SK-N-SH treated with all-trans-retinoic acid at 6 μM for 48 hours (cell line): ENCODE measurements at places on chromosomes 3 and 15.

DNA sequence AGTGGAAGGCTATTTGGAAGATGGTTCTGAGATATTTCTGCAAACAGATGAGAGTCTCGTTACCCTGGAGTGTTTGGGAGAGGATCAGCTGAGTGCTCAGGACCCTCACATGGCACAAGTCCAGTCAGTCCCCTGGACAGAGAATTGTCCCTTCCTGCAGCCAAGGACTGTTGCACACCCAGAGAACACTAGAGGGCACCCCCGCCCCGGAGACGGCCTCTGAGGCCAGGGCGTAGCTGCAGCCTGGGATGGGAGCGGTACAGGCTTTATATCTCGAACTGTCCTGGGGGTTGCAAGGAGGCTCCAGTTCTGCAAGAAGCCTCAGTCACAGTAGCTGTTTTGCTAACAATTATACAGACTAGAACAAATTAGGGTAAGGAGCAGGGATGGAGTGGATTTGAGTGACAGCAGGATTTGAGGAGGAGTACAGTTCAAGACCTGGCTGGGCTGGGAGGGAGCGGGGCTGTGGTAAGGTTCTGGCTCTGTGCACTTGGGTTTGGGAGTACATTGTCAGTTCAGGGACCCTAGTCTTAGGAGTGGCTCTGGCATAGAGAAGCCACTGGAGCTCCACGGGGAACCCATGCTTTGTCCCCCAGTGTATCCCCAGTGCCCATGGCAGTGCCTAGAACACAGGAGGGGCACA lies 67.6 kb upstream of the HACD2 start:
- peak; percentile 88 for ATAC-seq

- no peak for ATAC-seq
These were observed 476.0 kb upstream of the ONECUT1 start for GRCh38 chr15:53266176-53266575.

DNA sequence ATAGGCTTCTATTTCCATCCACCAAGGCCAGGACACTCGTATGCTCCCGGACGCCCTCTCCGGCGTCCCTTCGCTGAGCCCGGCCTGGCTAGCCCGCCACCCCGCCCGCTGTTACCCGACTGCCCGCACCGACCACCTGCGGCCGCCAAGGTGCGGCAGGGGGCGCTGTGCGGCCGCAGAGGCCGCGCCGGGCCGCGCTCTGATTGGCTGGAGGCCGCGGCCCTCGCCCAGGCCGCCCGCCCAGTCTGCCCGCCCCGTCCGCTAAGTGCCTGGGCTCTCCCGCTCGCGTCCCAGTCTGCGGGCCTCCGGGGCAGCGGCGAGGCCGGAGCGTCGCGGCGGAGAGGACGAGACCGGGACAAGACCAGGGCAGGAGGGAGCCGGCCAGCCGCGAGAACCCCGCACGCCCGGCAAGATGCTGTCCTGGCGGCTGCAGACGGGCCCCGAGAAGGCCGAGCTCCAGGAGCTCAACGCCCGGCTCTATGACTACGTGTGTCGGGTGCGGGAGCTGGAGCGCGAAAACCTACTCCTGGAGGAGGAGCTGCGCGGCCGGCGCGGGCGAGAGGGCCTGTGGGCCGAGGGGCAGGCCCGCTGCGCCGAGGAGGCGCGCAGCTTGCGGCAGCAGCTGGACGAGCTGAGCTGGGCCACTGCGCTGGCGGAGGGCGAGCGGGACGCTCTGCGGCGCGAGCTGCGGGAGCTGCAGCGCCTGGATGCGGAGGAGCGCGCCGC lies at the start of gene SYNM:
SYNM (plus strand) TSS at position 293 of the 726 bp plus-strand sequence; CDS start at position 413, 120 bp downstream.
- peak; percentile 89 for ATAC-seq

DNA sequence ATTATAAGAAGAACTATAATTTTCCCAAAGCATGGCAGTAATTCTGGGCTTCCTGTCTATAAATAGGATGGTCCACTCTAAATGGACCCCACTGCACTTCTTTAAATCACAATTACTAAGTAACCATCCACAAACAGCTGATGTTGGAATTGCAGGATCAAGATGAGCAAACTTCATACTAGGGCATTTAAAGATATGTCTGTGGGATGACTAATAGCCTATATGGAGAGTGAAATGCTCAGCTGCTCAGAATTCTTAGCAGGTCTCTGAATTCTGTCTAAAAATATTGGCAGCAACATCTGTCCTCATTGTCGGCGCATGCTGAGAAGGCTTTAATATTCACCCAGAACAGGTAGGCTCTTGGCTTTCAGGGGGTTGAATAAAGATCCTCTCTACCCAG lies 140.4 kb downstream of the SATB1 start:
- no peak for ATAC-seq

GRCh38 chr15:95471690-95472086 lies 858.8 kb upstream of the NR2F2 start:
- ATAC-seq: no peak

- ATAC-seq: no peak
These were observed 750.6 kb downstream of the AGBL1 start for GRCh38 chr15:86830304-86830703.

- ATAC-seq: no peak
These were observed 4.9 kb upstream of the CHSY1 start for GRCh38 chr15:101256757-101257156.

DNA sequence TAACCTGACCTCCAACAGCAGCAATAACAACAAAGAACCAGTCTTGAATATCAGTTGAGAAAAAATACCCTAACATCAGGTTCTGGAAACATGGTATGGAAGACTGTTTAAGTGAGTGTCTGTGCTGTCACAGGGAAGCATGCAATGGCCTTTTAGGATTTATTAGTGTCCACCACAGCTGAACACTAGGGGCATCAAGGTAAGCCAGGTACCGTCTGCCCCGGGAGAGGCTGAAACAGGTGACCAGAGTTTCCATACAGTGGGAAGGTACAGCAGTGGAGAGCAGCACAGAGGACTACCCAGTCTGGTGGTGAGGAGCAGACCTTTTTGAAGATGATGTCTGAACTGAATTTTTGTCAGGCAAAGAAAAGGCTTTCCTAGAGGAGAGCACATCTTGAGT lies 18.4 kb downstream of the ZDHHC23 start:
- ATAC-seq: no peak

GRCh38 chr15:100922192-100923040 lies 3.3 kb downstream of the LRRK1 start:
- no peak for ATAC-seq

DNA sequence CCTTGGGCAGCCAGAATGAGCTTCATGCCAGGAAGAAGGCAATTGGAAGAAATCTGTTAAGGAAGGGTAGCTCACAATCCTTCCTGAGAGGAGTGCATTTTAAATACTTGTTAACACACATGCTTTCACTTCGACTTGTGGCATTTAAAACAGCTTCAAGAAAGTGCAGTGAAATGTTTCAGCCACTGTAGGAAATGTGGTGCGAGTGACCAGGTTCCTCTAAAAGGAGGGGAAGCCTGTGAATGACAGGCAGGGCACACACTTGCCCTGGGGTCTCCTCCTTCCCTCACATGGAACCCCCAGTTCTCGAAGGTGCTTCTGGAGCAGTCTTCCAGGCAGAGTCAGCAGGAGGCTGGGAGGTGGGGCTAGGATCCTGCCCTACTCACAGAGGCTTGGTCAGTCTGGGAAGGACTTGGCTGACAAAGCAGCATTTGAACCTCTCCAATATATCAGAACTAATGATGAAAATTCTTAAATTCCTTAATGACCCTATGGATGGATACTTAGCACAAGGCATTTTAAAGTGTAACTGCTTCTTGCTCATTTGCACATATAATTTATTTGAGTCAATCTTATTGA lies 358.6 kb downstream of the CHST2 start:
- no peak for ATAC-seq

- ATAC-seq: peak; percentile 24
These were observed 95.2 kb downstream of the WDR76 start for GRCh38 chr15:43922021-43922420.

- ATAC-seq: no peak
These were observed 124.2 kb downstream of the GHSR start for GRCh38 chr3:172323894-172324610.

GRCh38 chr3:184740509-184741258 lies 28.8 kb upstream of the MAGEF1 start:
- peak; percentile 57 for ATAC-seq

- ATAC-seq: no peak
These were observed 1057.5 kb upstream of the CFAP20DC start for GRCh38 chr3:60107275-60107674.

GRCh38 chr3:80190051-80190450 lies 422.3 kb upstream of the ROBO1 start:
- ATAC-seq: peak; percentile 96

- ATAC-seq: no peak
These were observed 1.7 kb downstream of the SYNM start for GRCh38 chr15:99106417-99107220.

- no peak for ATAC-seq
These were observed 86.1 kb downstream of the LIPC start for GRCh38 chr15:58517682-58518525.

- no peak for ATAC-seq
These were observed 47.7 kb downstream of the CYP11A1 start for GRCh38 chr15:74319596-74320351.

- no peak for ATAC-seq
These were observed 20.5 kb upstream of the LMOD3 start for GRCh38 chr3:69142797-69143454.

DNA sequence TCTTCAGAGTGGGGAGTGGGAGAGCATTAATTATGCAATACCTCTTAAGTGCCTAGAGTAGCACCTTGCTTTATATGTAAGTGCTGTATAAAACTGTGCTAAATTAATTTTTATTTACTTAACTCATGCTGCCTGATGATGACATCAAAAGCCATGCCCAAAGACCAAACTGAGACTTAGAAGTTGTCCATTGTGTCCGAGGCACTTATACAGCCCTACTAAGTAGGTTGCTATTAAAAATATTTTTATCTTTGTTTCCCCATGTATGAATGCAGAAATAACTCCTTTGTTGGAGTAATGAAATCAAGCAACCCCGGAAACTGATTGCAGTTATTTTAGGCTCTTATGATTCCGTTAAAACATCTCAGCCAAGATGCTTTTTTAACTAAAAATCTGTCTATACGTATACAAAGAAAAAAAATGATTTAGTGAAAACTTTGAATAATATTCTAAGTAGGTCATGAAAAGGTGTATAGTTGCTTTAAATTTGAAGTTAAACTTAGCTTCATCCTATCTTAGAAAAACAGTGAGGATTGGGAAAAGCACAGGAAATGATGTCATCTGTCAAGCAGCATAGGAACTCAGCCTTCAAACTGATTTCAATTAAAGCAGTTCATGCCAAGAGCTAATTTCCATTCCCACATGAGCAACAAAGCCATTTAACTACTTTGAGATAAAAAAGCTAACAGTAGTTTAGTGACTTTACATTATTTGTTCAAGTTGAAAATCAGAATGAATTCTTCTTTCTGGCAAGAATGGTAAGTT lies 43.0 kb downstream of the FBN1 start:
- ATAC-seq: peak; percentile 76

- ATAC-seq: no peak
These were observed 3.7 kb upstream of the WDR82 start for GRCh38 chr3:52281981-52282801.

GRCh38 chr3:112818289-112818688 lies 28.4 kb downstream of the CD200R1L start:
- ATAC-seq: no peak

GRCh38 chr3:27325419-27325818 lies 43.8 kb downstream of the NEK10 start:
- peak; percentile 16; the same call in 1 of the 3 replicates for ATAC-seq

DNA sequence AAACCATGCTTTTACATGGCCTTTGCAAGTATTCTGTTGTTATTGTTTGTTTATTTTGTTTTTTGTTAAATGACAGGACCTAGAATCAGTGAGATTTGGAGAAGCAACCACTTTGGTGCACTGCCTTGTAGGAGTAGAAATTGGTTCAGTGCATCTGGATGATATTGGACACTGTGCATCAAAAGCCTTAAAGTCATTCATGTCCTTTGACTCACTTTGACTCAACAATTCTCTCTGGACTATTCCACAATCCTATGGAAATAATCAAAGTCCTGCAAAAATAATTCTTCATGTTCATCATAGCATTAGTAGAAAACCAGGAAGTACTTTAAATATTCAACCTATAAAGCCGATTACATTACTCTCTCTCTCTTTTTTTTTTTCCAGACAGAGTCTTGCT lies 224.8 kb downstream of the ABHD5 start:
- no peak for ATAC-seq

DNA sequence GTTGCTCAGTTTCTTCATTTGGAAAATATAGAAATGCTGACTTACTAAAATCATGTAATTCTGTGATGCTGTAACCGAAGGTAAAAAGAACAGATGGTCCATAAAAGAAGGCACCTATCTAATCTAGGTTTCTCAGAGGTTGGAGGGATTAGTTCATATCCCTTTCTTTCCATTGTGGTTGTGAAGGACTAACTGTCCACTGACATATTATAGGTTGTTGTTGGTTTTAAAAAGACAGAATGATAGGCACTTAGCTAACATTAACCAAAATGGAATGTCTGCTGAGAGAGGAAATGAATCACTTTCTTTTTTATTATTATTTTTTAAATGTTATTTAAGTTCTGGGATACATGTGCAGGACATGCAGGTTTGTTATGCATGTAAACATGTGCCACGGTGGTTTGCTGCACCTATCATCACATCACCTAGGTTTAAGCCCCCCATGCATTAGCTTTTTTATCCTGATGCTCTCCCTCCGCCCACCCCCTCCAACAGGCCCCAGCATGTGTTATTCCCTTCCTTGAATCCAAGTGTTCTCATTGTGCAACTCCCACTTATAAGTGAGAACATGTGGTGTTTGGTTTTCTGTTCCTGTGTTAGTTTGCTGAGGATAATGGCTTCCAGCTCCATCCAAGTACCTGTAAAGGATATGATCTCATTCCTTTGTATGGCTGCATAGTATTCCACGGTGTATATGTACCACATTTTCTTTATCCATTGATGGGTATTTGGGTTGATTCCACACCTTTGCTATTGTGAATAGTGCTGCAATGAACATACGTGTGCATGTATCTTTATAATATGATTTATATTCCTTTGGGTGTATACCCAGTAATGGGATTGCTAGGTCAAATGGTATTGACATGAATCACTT lies 45.8 kb downstream of the ALDH1A2 start:
- ATAC-seq: no peak

DNA sequence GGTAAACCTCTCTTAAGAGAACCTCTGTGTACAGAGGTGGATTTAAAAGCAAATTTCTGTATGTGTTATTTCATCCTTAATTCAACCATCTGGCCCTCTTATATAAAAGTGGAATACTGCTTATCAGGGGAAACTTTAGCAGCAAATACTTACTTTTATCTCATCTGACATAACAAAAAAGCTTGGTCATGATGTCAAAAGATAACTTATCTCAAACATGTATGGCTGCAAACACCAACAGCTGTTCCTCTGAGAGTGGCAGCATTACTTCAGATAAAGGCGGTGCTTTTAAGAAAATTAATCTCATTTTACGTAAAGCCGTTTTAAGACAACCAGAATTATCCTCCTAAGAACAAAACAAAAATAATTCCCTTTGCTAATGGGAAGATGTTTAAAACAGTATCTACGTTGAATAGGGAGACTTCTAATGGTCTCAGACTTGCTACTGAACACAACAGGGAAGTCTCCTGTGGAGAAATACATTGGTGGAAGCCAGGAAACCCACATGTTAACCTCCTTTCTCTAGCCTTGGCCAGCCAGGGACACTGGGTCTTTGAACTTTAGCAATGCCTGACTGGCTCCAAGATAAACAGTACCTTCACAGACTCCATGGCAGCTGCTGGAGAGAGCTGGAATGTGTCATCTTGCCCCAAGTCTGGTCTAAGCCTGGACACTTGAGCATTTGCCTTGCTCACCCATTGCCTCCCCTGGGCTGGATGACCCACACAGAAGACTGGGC lies 18.1 kb downstream of the ARRDC4 start:
- no peak for ATAC-seq
